GM20000 (cell line): ENCODE measurements at places on chromosomes 11 and 22.
A peak's percentile ranks its signal among the peaks of the same experiment; 100 is the strongest.

DNA sequence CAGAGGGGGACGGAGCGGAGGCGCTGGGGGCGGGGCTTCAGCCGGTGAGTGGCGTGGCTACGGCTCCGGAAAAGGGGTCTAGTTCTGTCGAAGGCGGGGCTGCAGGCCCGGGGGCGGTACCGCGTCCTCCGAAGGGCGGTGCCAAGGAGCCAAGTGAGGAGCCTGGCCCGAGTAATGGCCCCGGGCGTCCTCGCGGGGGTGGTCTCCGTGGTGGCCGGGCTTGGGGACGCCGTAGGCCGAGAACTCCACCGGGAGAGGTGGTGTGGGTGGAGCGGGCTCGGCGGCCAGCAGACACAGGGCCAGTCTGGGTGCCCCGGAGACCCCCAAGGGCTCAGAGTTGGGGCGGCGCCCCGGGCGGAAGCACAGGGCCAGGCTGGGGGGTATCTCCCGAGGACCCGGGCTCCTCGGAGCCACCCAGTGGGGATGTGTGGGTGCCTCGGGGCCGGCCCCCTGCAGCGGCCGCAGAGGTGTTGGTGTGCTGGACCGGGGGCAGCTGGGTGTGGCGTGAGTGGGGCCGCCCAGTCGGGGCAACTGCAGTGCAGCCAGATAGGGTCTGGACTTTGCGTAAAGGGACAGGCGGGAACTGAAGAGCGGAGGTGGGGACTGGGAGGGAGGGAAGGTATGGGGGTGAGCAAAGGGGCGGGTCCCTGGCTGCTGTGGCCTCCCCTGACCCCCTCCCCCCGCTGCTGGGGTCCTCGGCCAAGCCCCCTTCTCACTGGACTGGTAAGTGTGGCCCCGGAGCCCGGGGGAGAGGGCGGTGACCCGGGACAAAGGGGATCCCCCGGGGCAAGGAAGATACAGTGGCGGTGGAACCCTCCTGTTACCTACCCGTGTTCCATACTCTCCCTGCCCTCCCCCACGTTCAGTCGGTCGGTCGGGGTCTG lies 838 bp downstream of the FKBP2 start:
- DNase-seq = peak; percentile 98

DNA sequence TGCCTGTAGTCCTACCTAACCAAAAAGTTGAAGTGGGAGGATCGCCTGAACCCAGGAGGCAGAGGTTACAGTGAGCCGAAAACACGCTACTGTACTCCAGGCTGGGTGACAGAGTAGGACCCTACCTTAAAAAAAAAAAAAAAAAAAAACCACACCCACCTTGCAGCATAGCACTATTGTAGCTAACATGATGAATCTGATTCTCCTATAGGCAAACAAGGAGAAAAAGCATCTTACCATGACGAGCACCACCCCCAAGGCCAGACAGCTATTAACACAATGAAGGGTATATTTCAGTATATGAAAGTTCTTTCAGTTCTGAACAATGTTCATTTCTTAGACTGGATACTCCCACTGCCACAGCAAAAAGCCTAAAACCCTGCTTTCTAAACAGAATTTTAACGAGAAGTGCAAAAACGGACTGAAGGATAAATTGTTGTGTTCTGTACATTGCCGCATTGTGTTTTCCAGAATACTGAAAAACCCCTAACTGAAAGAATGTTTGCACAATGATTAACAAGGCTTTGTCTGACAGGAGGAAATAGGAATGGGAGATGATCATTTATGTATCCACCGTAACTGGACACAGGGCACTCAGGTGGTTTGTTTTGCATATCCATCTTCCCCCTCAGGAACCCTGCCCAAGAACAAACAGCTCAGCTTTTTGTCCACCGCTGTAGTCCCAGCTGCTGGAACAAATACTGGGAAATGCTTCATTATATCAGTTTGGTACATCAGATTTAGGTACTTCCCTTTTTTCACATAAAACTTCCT lies 8.9 kb downstream of the PISD start:
- no peak for DNase-seq

- no peak for DNase-seq
These were observed 8.2 kb downstream of the OMP start for GRCh38 chr11:77110836-77111235.

GRCh38 chr22:45285263-45286058 lies 712 bp downstream of the UPK3A start:
- DNase-seq = no peak

DNA sequence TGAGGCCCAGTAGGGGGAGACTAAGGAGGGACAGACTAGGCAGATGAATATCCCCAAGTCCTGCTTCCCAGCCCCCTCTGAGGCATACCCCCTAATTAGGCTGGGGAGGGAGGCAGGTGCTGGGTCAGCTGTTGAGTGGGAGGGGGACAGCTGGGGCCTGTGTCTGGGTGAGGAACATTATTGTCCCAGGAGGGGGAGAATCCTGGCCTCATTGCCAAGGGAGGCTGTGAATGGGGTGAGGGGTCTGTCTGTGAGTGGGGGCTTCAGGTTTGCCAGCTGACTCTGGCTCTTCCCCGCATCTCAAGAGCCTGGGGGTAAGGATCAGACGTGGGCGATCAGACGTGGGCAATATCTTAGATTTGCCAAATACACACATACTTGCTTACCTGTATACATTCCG lies 2.1 kb downstream of the INPPL1 start:
- no peak for DNase-seq

GRCh38 chr11:117859061-117859460 lies 17.4 kb downstream of the FXYD6 start:
- no peak for DNase-seq

DNA sequence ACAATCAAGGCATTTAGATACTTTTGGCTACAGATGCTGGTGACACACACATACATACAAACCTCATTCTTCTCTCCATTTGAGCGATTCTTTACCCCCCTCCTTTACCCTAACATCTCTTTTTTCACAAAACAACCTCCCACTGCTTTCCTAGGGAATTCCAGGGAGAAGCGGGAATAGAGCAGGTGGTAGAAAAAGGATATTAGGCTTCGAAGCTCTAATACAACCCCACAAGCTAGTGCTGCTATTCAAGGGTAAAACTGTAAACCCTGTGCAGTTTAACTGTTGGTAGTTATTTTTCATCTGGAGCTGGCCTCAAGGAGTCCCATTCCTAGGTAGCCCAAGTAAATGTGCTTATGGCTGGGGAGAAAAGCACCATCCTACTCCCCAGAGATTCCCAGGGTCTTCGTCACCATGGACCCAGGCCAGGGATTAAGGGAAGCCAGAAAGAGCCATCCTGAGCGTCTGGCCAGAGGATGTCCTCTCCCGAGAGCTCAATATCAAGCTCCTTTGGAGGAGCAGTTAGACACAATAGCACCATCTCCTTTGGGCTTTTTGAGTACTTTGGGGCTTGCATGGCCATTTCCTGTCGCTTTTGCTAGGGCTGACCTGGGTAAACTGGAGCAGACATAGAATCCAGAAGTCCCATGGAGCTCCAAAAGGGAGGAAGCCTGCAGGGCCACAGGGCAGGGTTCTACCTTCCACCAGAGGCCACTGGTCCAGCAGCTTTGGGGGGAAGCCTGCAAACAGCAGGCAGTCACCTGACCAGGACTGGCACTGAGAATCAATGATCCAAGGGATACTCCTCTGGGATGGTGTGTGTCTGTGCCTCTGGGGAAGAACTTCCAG lies 3.1 kb downstream of the MAML2 start:
- no peak for DNase-seq

DNA sequence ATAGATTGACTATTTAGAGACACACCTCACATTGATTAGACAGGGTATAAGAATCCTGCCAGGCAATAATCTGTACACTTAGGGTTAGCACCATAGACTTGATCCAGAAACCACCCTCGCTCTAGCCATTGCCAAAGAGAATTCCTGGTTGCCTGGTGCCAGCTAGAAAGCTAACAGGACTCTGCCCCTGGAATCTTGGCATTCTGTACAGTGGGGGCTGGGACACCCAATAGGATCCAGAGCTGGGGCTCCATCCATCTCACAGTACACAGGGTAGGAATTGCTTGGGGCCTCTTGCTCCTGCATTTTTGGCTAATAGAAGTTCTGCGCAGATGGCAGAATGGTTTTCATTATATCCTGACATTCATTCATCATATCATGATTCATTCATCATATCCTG lies 3.0 kb upstream of the APLNR start:
- no peak for DNase-seq

GRCh38 chr22:23070418-23071229 lies at the start of gene GNAZ:
GNAZ (plus strand) TSS chr22:23070519; CDS start chr22:23095696, 25,177 bp downstream.
- no peak for DNase-seq

GRCh38 chr11:120381401-120381800 lies 45.2 kb downstream of the ARHGEF12 start:
- no peak for DNase-seq

DNA sequence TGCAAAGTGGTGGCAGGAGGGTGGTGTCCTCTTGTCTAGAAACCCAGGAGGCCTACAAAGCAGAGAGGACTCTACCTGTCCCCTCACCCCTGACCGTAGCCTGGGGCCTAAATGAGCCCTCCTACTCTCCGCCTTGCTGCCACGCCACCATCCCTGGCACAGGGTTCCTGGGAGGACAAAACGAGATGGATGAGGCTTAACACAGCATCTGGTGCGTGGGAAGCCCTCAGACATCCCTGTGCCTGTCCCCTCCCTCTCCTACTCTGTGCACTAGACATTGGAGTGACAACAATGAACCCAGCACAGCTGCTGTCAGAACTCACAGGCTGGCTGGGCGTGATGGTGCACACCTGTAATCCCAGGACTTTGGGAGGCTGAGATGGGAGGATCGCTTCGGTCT lies 36.4 kb upstream of the DKK3 start:
- DNase-seq = no peak

GRCh38 chr11:43694477-43694876 lies 13.9 kb downstream of the HSD17B12 start:
- DNase-seq = no peak

GRCh38 chr11:107704451-107704850 lies 7.4 kb downstream of the SLN start:
- no peak for DNase-seq

DNA sequence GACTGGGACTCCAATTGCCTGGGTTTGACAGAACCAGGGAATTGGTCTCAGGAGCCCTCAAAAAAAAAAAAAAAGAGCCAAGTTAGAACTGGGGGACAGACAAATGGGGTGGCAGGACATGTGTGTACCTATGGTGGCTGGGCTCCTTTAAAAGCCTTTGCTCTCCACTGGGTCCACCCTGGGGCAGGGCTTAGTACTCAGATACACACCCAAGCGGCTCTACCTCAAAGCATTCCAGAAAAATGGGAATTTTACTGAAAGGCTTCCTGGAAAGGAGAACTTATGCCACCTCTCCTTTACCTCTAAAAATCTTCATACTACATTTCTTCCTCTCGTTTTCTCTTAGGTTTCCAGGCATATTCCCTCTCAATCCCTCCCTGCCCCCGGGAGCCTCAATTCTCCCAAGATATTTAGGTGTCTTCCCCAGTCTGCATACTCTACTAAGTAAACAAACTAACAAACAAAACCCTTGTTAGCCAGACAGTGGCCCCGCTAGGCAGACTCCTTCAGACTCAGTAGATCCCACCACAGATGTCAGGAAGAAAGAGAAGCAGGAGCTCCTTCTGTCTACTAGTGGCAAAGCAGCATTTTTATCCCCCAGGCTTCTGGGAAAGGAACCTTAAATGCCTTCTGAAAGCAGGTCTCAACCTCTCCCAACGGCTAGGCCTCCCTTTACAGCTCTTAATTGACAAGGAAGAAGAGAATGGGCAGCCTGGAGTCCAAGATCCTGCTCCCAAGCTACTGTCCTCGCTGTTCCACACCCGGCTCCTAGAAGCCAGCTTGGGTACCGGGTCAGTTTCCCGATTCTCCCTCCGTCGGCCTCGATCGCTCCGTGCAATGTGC lies 653 bp downstream of the PCSK7 start:
- DNase-seq = no peak

DNA sequence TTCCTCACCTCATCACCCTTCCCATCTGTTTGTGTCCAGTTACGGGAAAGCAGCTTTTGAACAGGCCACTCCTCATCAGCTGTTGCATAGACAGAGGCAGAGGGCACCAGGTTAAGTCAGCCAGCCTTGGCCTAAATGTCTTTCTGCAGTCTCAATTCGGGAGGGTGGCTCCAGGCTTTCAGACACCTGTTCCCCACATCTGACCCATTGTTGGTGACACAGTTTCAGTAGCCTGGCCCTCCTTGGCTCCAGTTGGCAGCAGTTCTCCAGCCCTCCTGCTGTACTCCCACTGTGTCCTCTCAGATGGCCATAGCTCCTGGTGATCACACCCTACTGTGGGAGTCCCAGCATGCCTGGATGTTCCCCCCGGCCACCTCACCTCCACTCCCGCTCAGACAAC lies 70.8 kb upstream of the MYOD1 start:
- DNase-seq = peak; percentile 2

- DNase-seq = no peak
These were observed 15.2 kb upstream of the EI24 start for GRCh38 chr11:125554038-125554437.

DNA sequence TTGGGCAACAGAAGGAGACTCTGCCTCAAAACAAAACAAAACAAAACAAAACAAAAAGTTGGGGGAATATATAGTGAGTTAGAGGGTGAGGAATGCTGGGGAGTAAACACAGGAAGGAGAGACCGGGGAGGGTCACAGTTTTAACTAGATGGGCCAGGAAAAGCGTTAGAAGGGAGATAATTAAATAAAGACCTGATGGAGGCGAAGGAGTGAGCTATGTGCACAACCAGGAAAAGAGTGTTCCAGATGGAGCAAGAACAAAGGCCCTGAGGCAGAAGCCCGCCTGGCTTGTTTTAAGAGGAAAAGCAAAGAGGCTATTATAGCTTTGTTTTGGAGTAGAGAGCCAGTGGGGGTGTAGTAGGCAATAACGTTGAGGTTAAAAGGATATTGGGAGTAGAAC lies 4.8 kb upstream of the PLA2G6 start:
- DNase-seq = no peak

DNA sequence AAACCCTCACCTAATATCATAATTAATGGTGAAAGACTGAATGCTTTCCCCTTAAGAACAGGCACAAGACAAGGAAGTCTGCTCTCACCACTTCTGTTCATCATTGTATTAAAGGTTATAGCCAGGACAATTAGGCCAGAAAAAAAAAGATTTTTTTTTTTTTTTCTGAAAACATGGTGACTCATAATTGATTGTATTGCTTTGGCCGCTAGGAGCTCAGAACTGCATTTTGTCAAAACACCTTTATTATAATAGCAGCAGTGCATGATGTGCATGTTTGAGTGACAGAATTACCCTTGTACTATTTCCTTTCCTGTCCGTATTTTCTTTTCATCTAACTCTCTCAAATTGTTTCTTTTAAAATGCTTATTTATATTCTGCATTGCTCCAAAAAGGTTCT lies 98.1 kb downstream of the RNF169 start:
- DNase-seq = no peak

DNA sequence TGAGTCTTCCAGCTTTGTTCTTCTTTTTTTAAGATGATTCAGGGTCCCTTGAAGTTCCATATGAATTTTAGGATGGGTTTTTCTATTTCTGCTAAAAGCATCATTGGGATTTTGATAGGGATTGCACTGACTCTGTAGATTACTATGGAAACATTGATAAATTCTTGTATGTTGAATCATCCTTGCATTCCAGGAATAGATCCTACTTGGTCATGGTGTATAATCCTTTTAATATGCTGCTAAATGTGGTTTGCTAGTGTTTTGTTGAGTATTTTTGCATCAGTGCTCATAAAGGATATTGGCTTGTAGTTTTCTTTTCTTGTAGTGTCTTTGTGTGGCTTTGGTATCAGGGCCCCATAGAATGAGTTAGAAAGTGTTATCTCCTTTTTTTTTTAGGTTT lies 34.9 kb upstream of the PHOX2A start:
- DNase-seq = no peak
